H9 (cell line): ENCODE measurements at places on chromosomes 7 and 10.

GRCh38 chr7:30181736-30182522 is 47.1 kb downstream of the MTURN start:
- no peak for DNase-seq

GRCh38 chr10:13721486-13721885 is 134.7 kb downstream of the PRPF18 start:
- no peak for DNase-seq

- DNase-seq = no peak
Observed at GRCh38 chr10:24528946-24529345, 194.7 kb downstream of the ARHGAP21 start.

DNA sequence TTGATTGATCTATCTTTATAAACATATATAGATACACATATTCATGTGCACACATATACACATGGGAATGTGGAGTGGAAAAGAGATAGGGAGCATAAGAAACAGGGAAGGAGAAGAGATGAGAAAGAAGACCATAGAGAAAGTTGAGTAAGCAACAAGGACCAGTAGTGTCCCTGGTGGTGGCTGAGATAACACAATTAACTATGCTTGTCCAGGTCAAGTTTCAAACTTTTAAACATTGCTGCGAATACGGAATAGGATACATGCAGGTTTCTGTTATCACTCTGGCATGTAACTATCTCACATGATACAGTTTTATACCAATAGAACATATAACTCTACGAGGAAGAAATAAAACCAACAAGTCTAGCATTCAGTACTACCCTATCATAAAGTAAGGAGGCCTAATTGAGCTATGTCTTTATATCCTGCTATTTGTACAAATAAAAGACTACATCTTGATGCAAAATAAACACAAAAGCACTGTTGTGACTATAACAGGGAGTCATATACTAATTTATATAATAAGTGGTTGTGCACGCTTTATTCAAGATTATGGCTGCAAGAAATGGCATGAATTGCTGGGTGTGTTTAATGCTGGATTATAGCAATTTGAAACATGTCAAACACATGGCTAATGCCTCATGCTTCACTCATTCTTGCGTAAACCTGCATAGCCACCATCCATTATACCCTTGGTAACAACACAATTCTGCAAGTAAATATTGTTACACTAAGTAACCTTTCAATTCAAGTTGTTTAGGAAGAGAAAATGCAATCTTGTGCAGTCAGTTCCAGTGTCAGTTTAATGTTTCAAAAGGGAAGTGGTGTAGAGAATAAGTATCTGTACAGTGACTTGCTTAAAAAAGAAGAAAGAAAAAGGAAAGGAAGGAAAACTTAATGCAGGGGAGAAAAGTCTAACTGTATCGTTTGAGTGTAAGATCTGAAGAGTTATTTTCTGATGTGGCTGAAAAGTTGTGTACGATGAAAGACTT is 8.2 kb downstream of the FOXP2 start:
- DNase-seq = no peak

DNA sequence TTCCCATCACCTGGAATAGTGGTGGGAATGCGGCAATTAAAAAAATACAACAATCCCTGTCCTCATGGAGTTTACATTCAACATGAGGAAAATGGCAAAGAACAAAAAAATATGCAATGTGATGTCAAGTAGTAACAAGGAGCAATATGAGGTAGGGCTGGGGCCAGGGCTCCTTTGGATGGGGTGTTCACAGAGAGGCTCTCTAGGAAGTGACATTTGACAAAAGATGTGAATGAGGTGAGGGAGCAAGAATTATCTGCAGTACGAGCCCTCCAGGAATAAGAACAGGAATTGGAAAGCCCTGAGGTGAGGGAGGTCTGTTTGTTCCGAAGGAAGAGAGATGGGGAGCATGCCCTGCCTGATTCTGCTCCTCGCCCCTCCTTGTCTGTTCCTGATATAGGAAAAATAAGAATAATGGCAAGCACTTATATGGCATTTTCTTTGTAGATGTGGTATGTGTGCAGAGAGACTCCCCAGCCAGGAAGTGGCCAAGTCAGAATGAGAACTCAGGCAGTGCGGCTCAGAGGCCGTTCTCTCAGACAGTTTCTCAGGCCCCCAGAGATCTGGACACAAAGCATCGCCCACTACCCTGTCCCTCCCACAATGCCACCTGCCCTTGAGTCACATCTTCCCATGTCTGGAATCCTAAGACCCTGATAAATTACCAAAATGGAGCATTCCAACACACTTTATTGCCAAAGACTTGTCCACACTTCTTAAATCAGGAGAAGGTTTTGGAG is 105.6 kb downstream of the APBB1IP start:
- DNase-seq = no peak

DNA sequence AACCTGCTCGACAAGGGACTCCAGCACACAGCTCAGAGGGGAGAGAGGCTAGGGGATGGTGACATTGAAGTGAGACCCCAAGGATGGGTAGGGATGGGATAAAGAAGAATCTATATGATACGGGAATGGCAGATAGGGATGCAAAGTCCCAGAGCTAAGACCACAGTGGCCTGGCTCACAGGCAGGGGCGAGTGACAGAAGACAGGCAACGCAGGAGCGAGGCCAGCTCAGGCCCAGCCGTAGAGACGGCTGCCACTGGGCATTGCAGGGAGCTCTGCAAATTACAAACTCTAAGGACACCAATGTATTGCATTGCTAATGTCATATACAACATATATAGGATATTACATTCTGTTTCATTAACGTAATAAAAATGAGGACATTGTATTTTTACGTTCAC is 131.4 kb downstream of the TCERG1L start:
- DNase-seq = no peak

GRCh38 chr10:52967806-52968795 is 195.5 kb upstream of the MBL2 start:
- DNase-seq = no peak

- DNase-seq = no peak
Observed at GRCh38 chr7:35991511-35992232, 161.4 kb upstream of the EEPD1 start.

DNA sequence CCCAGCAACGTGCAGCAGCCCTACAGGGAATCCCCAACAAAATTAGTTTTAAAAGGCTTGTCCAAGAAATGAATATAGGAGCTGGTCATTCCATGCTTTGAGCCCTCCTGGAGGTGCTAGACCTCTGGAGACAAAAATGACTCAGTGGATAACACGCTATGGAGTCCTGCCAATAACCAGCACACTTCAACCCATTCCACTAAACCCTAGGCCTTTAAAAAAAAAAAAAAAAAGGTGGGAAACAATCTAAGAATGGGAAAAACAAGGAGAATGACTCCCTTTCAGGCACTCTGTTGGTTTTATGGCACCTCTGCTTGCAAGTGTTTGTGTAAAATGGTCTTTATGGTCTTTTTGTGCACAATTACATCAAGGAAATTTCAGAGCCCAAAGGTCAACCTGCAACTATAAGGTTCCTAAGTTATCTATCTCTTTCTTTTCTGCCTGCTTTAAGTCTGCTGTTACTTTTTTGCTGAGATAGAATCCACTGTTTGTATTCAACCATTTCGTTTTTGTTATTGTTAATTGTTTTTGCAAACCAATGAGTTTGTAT is 21.3 kb downstream of the AVL9 start:
- DNase-seq = no peak

GRCh38 chr10:60534761-60535389 is 145.2 kb upstream of the ANK3 start:
- DNase-seq = no peak

- no peak for DNase-seq
Observed at GRCh38 chr7:8922726-8923125, 489.3 kb downstream of the NXPH1 start.

DNA sequence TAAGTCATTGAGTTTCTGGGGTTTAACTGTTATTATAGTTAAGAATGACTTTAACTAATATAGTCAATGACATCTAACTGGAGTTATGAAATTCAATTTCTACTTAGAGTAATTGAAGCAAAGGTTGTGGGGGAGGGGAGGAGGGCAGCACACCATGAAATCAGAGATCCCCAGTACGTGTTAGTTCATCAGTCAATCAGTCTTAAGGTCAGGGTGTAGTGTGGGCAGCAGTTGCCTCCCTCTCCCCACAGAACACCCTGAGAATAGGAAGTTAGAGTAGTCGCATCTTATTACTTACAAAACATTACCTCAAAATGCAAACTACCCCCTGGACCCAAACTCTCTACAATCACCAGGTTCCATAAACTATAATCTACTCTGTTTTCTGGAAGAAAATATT is 7.0 kb upstream of the HPS1 start:
- no peak for DNase-seq
